ENCODE measurements at places on chromosomes 11 and 22.

- DNase-seq, result no peak
Measured at GRCh38 chr22:37239336-37240239, 4.5 kb downstream of the RAC2 start.

DNA sequence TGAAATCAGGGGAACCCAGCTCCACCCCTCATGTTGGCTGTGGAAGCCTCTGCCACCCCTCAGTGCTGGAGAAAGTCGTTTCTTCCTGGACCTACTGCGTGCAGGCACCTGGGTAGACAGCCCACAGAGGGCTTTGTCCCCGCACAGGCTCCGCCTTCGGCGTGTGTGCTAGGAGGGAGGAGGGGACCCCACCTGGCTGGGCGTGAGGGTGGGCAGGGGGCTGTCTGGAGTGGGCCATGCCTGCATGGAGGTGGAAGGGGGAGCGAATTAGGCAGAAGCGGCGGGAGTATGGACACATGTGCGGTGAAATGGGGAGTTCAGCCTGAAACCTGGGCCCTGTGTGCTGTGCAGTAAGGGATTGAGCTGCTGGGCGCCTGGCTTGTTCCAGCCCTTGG is 49.3 kb downstream of the FBLN1 start:
- DNase-seq, result no peak

GRCh38 chr22:31923136-31923535 is 21.2 kb upstream of the YWHAH start:
- no peak for DNase-seq

GRCh38 chr11:36488096-36488495 is 22.0 kb downstream of the TRAF6 start:
- DNase-seq, result no peak

DNA sequence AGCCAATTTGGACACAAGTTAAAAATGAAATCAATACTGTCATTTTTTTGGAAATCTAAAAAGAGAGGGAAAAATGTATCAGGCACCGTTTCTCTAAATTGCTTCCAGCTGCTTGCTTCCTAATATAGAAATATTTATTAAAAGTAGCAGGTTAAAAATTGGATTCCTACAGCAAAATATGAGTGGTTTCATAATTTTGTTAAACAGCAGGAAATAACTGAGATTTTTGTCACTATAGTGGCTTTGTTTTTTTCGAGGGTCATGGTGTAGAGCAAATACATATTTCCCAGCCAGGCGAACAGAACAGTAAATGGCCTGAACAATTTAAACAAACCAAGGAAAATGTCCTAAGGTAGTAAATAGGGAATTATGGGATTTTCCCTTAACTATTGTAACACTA is 159.7 kb downstream of the DDX10 start:
- no peak for DNase-seq

DNA sequence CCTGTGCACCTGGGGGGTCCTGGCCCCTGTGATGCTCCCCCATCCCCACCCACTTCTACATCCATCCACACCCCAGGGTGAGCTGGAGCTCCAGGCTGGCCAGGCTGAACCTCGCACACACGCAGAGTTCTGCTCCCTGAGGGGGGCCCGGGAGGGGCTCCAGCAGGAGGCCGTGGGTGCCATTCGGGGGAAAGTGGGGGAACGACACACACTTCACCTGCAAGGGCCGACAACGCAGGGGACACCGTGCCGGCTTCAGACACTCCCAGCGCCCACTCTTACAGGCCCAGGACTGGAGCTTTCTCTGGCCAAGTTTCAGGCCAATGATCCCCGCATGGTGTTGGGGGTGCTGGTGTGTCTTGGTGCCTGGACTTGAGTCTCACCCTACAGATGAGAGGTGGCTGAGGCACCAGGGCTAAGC is 20.0 kb upstream of the TALDO1 start:
- DNase-seq, result no peak

- no peak for DNase-seq
Measured at GRCh38 chr11:104091281-104092096, 55.0 kb downstream of the DDI1 start.

- no peak for DNase-seq
Measured at GRCh38 chr11:608791-609251, 6.9 kb downstream of the IRF7 start.

DNA sequence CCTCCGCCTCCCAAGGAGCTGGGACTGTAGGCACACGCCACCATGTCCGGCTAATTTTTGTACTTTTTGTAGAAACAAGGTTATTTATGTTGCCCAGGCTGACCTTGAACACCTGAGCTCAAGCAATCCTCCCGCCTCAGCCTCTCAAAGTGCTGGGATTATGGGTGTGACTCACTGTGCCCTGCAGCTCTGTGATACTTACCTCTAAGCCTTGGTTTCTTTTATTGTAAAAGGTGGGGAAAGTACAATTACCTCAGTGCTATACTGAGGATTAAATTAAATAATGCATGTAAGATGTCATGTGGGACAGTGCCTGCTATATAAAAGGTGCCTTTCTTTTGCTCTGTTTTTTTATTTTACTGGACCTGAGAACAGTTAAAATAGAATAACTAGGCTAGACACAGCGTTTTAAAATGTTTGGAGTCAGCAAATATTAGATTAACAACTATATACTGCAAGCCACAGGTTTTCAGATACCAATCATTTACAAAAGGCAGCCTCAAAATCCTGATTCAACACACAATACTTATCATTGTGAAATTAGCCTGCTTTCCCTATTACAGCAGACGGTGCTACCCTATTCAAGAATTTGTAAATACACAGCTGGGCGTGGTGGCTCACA is 30.0 kb downstream of the PRR14L start:
- no peak for DNase-seq

- DNase-seq, result no peak
Measured at GRCh38 chr11:68692115-68692514, 7.8 kb downstream of the GAL start.

DNA sequence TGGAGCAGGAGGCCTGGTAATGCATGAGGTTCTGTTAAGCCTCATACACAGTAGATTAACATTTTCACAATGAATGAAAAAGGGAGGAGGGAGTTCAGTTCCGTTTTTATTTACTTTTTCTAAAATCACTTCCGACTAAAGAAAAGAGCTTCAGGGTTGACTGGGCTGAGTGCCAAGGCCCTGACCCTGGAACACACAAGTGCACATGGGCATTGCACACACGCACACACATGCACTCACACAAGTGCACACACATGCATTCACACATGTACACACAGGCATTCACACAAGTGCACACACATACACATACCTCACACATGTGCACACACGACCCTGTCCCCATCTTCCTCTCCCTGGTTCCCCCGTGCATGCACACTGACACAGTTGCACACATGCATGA is 303.3 kb downstream of the BRD1 start:
- no peak for DNase-seq

GRCh38 chr22:25636323-25636722 is 71.8 kb downstream of the GRK3 start:
- DNase-seq, result no peak

DNA sequence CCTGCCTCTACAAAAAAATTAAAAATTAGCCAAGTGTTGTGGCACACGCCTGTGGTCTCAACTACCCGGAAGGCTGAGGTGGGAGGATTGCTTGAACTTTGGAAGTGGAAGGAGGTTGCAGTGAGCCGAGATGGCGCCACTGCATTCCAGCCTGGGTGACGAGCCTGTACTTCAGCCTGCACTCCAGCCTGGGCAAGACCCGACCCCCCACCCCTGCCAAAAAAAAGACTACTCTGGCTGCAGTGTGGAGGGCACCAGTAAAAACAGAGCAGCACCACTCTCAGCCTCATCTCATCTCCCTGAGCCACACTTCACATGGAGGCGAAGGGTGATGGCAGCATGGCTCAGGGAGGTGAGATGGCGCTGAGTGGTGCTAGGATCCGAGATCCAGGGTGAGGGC is 50.3 kb upstream of the THY1 start:
- DNase-seq, result no peak

DNA sequence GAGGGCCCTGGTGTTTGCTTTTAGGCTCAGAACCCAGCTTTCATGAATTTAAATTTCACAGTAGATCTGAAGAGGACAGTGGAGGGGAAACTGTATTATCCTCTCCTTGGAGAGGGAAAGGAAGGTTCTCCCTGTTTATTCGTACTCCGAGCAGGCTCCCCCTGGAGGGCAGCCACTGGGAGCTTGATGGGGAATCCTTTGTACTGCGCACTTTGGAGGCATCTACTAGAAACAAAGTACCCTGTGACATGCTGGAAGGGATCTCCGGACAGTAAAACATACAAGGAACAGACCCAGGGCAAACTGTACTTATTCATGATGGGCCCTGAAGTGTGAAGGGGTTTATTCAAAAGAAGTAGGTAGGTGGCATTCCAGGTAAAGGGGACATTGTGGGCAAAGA is 27.2 kb downstream of the NAV2 start:
- DNase-seq, result no peak

GRCh38 chr11:28176351-28176750 is 68.2 kb downstream of the METTL15 start:
- no peak for DNase-seq

- no peak for DNase-seq
Measured at GRCh38 chr11:34787895-34788294, 128.3 kb downstream of the APIP start.
